ENCODE measurements at places on chromosomes 4 and X.

GRCh38 chrX:132367984-132368383, 120.9 kb downstream of the MBNL3 start:
- no peak for DNase-seq

GRCh38 chrX:981791-982626, 230.4 kb downstream of the CRLF2 start:
- no peak for DNase-seq

GRCh38 chr4:138458751-138459150, 216.6 kb upstream of the SLC7A11 start:
- DNase-seq: no peak

DNA sequence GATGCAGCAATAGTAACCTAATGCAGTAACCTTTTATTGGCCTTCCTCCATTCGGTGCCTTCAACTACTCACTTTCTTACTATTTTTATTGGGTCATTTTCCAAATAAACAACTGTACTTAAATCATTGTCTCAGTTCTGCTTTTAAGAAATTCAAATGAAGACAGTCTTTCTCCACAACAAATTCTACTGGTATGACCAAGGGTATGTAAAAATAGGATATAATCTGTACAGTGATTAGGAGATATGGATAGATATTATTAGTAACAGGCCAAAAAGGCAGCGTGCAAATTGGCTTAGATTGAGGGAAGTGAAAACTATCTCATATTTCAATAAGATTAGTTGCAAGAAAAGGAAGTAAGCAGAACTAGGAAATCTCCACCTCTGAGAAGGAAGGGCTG, 177.4 kb upstream of the PPP1R2C start:
- no peak for DNase-seq

DNA sequence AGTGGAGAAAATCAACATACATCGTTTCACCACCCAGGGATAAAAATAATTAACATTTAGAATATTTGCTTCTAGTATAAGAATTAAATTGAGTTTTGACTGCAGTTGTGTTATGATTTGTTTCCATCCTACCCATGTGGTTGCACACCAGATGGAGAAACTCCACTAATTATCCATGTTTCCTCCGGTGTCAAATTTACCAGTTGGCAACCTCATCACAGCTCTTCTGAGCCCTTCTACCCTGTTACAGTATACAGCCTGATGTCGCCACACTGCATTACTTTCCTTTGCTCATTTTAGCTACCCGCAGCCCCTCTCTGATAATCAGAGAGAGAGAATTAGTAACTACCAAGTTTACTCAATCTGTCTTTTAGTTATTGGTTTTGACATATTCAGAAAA, 411.2 kb downstream of the DTHD1 start:
- no peak for DNase-seq

GRCh38 chr4:5940470-5941203, 47.8 kb upstream of the CRMP1 start:
- no peak for DNase-seq

DNA sequence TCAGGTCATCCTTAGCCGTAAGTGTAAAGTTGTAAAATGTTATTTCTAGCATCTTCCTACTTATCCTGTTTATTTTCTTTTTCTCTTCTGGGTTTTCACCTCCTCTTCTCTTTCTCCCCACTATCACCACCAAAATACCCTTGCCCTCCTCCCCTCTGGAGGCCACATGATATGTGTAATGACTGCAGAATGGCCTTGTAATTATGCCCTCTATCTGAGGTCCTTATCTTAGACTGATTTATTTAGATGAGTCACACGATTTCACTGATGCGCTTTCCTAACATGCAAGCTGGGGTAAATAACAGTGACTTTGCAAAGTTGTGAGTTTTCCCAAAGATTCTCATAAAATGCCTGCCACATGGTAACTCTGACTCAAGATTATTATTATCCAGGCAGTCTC, 231.8 kb upstream of the GPRIN3 start:
- no peak for DNase-seq

Data from RWPE1 (cell line).